Muscle of leg (tissue), 16 donors: ENCODE measurements at places on chromosomes 13 and 19. TPM values are rescaled to one million over a fixed set of nuclear protein-coding genes. Genes with fewer than 3 reads are reported as not detected.

Gene CYP4F22
- not detected for total RNA-seq

Gene SBSN
- not detected for total RNA-seq

Gene TTYH1
- 3.6 TPM for total RNA-seq

Gene DOCK6
- 23.7 TPM for total RNA-seq
